Activated T-cell treated with anti-CD3 and anti-CD28 coated beads, Interleukin-2, amount 50 U/mL, for 24 hours (primary cell): ENCODE measurements at places on chromosomes 7 and 10.

DNA sequence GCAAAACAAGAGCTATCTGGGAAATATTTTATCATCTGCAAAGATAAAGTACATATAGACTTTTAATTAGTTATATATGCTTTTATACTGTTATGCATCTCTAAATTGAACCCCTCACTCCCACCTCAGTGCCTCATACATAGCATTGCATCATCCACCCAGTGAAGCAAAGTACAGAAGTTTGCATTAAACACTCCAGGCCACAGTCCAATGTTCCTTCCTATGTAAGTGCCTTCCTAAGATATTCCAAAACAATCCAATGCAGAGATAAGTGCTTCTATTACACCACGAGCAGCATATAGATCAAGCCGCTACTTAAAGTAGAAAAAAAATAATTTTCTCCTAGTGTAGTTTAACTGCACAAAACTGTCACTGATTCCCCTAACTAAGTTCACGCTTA is 3.4 kb downstream of the CPXM2 start:
- peaks cover 30% of the 10 kb centered on the region for H3K27me3 ChIP-seq
- H3K4me3 ChIP-seq: no peak overlapping the region
- no peaks in the 10 kb centered on the region for H3K4me1 ChIP-seq
- H3K36me3 ChIP-seq: no peaks in the 10 kb centered on the region
- H3K27ac ChIP-seq: no peak overlapping the region
- no peak for DNase-seq

DNA sequence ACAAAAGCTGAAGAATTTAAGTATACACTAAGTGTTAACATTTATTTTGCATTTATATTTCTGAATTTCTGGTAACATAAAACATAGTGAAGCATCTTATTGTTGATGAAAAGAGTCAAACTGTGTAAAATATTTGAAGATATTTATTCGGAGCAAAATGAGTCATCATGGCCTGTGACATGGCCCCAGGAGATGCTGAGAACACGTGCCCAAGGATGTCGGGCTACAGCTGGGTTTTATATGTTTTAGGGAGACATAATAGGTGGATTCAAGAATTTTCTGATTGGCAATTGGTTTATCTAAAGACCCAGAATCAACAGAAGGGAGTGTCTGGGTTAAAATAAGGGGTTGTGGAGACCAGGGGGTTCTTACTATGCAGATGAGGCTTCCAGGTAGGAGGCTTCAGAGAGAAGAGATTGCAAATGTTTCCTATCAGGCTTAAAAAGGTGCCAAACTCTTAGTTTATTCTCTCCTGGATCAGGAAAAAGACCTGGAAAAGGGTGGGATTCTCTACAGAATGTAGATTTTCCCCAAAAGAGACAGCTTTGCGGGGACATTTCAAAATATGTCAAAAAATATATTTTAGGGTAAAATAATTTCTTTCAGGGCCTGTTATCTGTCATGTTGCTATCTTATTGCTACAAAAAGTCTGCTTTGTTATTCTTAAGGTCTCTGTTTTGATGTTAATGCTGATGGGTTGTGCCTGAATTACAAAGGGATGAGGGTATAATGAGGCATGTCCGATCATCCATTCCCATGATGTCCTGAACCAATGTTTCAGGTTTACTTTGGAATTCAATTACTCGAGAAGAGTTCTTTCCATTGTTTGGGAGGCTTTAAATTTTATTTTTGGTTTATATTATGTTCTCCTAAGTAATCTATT is 74.5 kb downstream of the VWDE start:
- H3K4me3 ChIP-seq: no peak overlapping the region
- H3K27ac ChIP-seq: no peak overlapping the region
- H3K27me3 ChIP-seq: peaks cover 2% of the 10 kb centered on the region
- no peaks in the 10 kb centered on the region for H3K4me1 ChIP-seq

- DNase-seq: no peak
- no peak overlapping the region for H3K27ac ChIP-seq
- no peak overlapping the region for H3K4me3 ChIP-seq
- H3K4me1 ChIP-seq: no peaks in the 10 kb centered on the region
- H3K27me3 ChIP-seq: no peaks in the 10 kb centered on the region
Observed at GRCh38 chr7:9711259-9711918, 1262.3 kb upstream of the PHF14 start.

- peaks cover 6% of the 10 kb centered on the region for H3K27me3 ChIP-seq
- H3K4me3 ChIP-seq: no peak overlapping the region
- no peaks in the 10 kb centered on the region for H3K36me3 ChIP-seq
- no peak overlapping the region for H3K27ac ChIP-seq
Observed at GRCh38 chr7:104900525-104901239, 113.3 kb upstream of the KMT2E start.

DNA sequence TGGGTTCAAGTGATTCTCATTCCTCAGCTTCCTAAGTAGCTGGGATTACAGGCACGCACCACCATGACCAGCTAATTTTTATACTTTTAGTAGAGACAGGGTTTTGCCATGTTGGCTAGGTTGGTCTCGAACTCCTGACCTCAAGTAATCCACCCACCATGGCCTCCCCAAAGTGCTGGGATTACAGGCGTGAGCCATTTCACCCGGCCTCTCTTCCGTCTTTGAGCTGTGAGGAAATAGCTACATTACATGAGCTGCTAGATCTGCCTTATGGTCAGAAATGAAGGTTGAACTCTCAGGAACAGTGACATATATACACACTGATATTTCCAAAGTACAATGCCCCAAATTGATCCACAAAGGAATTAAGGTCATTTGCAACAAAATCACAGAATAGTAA is 2.4 kb downstream of the BLVRA start:
- H3K27ac ChIP-seq: no peak overlapping the region
- no peaks in the 10 kb centered on the region for H3K36me3 ChIP-seq
- DNase-seq: no peak
- H3K4me1 ChIP-seq: peaks cover 62% of the 10 kb centered on the region

DNA sequence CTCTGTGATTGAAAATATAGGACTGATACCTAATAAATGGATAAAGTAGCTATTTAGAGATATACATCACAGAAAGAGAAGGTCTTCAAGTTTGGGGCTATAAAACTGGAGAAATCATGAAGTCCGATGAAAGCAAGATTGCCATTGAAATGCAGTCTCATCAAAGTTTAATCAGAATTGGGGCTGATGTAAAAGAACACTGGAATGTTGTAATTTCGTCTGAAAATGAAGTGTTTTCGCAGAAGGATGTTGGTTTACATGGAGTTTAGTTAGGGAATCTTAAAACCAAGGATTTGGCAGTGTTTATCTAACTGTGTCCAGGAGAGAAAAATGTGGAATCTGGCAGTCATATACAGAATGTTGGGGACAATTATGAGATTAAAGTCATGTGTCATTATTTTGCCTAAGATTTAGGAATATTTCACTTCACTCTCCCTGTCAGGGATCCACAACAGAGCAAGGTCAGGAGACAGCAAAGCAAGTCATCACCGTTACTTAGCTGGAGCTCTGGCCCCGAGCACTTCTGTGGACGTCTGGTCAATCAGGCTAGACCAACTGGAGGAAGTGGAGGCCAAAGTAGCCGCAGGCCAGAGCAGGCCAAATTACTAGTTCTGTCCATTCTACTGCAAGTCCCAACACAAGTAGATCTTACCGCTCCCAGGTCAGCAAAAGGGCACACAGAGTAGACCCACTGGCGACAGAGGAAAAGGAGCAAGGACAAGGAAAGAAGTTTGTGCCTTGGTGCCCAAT is 37.0 kb downstream of the EPDR1 start:
- H3K36me3 ChIP-seq: no peaks in the 10 kb centered on the region
- DNase-seq: no peak
- peaks cover 3% of the 10 kb centered on the region for H3K27me3 ChIP-seq
- H3K4me3 ChIP-seq: no peak overlapping the region

- H3K4me1 ChIP-seq: no peaks in the 10 kb centered on the region
- H3K27ac ChIP-seq: no peak overlapping the region
- no peaks in the 10 kb centered on the region for H3K36me3 ChIP-seq
- H3K4me3 ChIP-seq: no peak overlapping the region
Observed at GRCh38 chr10:47403446-47404318, 19.6 kb upstream of the ZNF488 start.

DNA sequence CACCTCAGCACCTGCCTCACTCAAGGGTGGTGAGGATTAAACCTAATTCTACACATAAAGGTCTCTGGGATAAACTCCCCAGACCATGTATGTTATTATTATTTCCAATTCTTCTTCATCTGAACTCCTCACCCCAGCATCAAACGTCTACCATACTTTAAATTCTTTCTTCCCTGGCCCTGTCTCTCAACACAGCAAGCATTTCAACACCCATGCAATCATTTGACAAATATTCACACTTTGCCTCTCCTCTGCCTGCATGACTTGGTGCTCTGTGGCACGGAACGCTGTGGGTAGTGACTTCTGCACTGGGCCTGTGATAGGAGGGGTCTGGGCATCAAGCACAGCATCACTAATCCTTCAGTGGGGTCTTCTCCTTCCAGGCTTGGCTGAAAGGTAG is 490.8 kb downstream of the TNS3 start:
- H3K27me3 ChIP-seq: peaks cover 22% of the 10 kb centered on the region
- H3K27ac ChIP-seq: no peak overlapping the region
- DNase-seq: no peak
- H3K4me1 ChIP-seq: no peaks in the 10 kb centered on the region

GRCh38 chr10:52472406-52473146 is 158.5 kb downstream of the DKK1 start:
- no peaks in the 10 kb centered on the region for H3K27me3 ChIP-seq
- no peaks in the 10 kb centered on the region for H3K4me1 ChIP-seq
- H3K36me3 ChIP-seq: no peaks in the 10 kb centered on the region
- DNase-seq: no peak
- H3K27ac ChIP-seq: no peak overlapping the region

- H3K27me3 ChIP-seq: no peaks in the 10 kb centered on the region
- H3K36me3 ChIP-seq: peaks cover 81% of the 10 kb centered on the region
- no peaks in the 10 kb centered on the region for H3K4me1 ChIP-seq
- DNase-seq: no peak
- H3K4me3 ChIP-seq: no peak overlapping the region
Observed at GRCh38 chr7:138584696-138585095, 116.5 kb downstream of the SVOPL start.

- DNase-seq: no peak
- H3K27ac ChIP-seq: no peak overlapping the region
- peaks cover 9% of the 10 kb centered on the region for H3K27me3 ChIP-seq
- no peak overlapping the region for H3K4me3 ChIP-seq
- peaks cover 10% of the 10 kb centered on the region for H3K4me1 ChIP-seq
Observed at GRCh38 chr7:128872394-128872824, 9.8 kb downstream of the ATP6V1F start.

DNA sequence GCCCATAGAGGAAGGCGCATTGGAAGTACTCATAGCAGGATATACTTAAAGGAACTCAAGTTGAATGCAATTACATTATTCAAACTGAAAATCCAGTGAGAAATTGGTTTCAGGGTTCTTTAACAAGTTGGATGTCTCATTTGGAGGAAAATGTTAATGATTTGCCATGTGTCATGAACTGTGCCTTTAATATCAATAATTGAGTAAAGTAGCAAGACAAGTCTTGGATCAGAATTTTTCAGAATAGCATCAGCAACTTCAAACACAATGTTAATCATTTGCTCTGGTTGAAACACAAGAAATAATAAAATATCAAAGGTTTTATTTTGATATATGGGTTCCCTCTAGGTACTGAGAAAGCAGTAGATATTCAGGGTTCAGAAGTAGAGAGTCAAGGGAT is 24.5 kb upstream of the POU6F2 start:
- H3K27ac ChIP-seq: no peak overlapping the region
- H3K4me1 ChIP-seq: no peaks in the 10 kb centered on the region
- H3K36me3 ChIP-seq: no peaks in the 10 kb centered on the region
- no peak for DNase-seq
- peaks cover 30% of the 10 kb centered on the region for H3K27me3 ChIP-seq

- H3K4me1 ChIP-seq: no peaks in the 10 kb centered on the region
- no peaks in the 10 kb centered on the region for H3K36me3 ChIP-seq
- H3K27me3 ChIP-seq: no peaks in the 10 kb centered on the region
Observed at GRCh38 chr10:124048371-124049290, 44.8 kb downstream of the CHST15 start.

- DNase-seq: no peak
- no peaks in the 10 kb centered on the region for H3K27me3 ChIP-seq
- H3K4me1 ChIP-seq: no peaks in the 10 kb centered on the region
- no peak overlapping the region for H3K4me3 ChIP-seq
Observed at GRCh38 chr7:31815796-31816195, 128.8 kb downstream of the PPP1R17 start.

DNA sequence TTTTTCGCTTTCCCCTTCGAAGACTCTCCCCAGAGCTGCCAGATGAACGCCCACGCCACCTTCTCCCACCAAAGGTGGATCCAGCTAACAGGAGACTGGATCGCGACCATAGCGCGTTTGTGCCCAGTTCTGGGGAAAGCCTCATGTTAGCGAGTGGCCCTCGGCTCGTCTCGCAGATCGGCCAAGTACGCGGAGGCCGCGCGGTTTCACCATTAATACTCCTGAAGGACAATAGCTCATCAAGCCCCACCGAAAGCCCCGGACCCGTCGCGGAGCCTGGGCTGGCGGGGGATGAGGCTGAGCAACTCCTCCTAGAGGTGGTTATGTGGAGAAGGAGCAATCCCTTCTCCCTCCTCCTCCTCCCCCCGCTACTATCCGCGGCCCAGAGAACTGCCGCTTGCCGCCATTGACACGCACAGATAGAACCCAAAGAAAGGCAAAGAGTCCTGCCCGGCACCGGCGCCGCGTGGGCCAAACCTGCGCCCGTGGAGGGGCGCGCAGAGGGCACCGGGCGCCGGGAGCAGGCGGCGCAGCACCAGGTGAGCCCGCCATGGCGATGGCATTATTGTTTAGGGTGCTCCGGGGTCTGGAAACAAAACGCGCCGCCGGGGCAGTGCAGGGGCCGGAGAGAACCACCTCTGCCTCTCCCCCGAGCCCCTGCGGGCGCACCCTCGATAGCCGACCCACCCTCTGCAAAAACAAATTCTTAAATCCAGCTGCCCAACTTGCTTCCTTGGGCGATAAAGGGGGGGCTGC is at the start of gene MACROH2A2:
Gene MACROH2A2, plus strand, starts transcription at position 385 of the 756 bp plus-strand sequence. CDS start 22,813 bp downstream, outside the sequence.
- peaks cover 7% of the 10 kb centered on the region for H3K4me1 ChIP-seq
- H3K27ac ChIP-seq: no peak within 1 kb of the TSS
- peak; percentile 49 for DNase-seq
- peaks cover 58% of the 10 kb centered on the region for H3K27me3 ChIP-seq

DNA sequence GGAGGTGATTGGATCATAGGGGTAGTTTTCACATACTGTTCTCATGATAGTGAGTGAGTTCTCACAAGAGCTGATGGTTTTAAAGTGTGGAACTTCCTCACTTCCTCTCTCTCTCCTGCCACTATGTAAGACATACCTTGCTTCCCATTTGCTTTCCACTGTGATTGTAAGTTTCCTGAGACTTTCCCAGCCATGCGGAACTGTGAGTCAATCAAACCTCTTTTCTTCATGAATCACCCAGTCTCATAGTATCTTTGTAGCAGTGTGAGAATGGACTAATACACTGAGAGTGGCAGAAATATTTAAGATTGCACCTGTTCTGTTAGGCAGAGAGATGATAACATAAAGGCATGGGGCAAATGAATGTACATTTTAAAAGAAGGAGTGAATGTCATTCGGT is 507.8 kb downstream of the SORCS3 start:
- DNase-seq: no peak
- no peaks in the 10 kb centered on the region for H3K27me3 ChIP-seq
- H3K4me1 ChIP-seq: no peaks in the 10 kb centered on the region
- H3K4me3 ChIP-seq: no peak overlapping the region
- H3K27ac ChIP-seq: no peak overlapping the region

- no peaks in the 10 kb centered on the region for H3K36me3 ChIP-seq
- H3K4me1 ChIP-seq: peaks cover 3% of the 10 kb centered on the region
- H3K27ac ChIP-seq: no peak overlapping the region
- no peaks in the 10 kb centered on the region for H3K27me3 ChIP-seq
- DNase-seq: no peak
- H3K4me3 ChIP-seq: no peak overlapping the region
Observed at GRCh38 chr10:76191336-76191735, 759.9 kb downstream of the LRMDA start.
